ENCODE measurements at places on chromosomes 2 and 18.

DNA sequence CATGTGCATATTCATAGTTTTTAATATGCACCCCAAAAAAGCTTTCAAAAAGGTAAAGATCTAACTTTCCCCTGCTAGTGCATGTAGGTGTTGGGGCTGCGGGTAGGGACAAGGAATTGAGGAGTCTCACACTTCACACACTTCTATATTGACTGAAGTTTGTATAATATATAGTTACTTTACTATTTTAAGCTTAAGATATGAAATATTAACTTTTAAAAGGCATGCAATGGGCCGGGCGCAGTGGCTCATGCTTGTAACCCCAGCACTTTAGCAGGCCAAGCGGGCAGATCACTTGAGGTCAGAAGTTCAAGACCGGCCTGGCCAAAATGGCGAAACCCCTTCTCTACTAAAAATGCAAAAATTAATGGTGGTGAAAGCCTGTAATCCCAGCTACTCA is 109.1 kb upstream of the SH3BP4 start:
- DNase-seq, result no peak

GRCh38 chr2:1581965-1582625 is 162.2 kb downstream of the PXDN start:
- no peak for DNase-seq

DNA sequence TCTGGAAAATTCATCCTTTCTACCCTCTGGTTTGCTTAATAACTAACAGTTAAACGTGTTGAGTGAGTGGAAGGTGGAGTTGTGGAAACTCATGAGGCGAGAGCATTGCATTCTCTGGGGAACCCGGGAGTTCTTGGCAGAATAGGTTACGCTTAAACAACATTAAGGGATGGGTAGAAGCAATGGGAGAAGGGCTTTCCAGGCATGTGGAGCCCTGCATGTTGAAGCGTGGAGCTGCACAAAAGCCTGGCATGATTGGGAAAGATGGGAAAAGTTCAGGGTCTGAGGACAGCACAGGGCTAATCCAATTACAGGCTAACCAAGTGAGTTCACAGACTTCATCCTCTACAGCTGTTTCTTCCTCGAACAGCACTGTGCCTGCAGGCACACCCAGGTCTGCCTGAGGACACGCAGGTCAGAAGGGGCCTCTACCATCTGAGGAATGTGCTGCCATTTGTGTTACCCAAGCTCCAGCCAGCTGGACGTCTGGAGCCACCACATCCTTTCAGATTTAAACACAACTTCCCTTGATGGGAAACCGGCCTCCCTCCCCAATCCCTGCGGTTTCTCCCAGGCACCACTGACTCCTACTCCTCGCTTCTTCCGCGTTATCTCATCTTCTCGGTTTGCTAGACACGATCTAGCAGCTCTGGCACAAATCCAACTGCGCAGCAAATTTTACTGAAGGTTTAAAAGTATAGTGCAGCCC is 164.2 kb downstream of the ANTXR1 start:
- no peak for DNase-seq

GRCh38 chr18:48541026-48541746 is 2.4 kb downstream of the CTIF start:
- peak; percentile 32 for DNase-seq

DNA sequence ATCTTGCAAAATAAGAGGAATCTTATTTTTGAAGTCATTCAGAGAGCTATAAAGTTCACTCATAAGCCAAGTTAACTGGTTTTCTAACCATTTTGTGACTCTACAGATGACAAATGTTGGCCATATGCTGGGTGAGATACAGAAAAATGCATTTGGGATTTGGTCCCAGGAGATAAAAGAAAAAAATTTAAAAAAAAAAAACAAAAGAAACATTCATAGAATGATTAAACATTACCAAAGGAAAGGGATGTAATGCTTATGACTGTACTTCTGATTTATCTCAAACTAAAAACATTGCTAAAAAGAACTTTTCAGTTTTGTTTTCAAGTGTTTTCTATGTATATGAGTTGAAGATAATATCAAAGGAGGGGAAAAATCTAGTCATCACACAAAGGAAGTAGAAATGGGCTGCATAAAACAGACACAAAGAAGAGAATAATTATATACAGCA is 43.1 kb downstream of the PELI1 start:
- DNase-seq, result no peak

DNA sequence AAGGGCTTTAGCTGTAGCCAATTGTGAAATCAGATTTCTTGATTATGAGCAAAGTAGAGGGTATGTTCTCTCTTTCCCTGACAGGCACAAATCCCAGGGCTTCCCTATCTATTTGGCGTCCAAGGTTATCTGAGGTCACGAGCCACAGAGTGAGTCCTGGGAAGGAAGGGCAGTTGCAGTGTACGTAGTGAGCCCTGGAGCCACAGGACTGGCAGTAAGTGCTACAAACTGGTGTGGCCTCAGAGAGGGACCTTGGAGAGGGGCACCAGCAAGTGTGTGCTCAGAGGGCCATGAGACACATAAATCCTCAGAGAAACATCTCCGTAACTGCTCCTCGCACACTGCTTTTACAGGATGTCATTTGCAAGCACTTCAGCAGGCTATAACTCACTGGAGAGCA is 115.5 kb upstream of the SH3BP4 start:
- no peak for DNase-seq

- no peak for DNase-seq
Measured at GRCh38 chr2:11962707-11963328, 216.4 kb downstream of the LPIN1 start.

- no peak for DNase-seq
Measured at GRCh38 chr18:44123743-44124142, 556.9 kb upstream of the SETBP1 start.

GRCh38 chr2:160494201-160494644 is 616 bp upstream of the RBMS1 start:
- DNase-seq, result no peak

DNA sequence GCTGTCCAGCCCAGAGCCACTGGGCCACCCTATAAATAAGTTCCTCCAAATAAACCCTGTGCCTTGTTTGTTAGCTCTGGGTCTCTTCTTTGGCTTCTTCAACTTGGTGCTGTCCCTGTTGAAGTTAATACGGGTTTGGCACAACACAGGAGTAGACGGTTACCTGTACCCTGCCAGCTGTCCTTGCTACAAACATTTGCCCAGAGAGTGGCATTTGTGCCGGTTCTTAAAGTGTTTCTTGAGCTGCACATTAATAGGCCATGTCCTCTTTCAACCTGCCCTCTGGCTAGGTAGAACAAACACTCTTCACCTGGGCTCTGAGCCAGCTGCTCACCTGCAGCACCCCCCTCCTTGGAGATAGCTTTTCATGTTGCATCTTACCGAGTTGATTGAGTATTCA is 139.2 kb downstream of the NEDD4L start:
- DNase-seq, result no peak

- DNase-seq, result no peak
Measured at GRCh38 chr2:5694306-5694705, 2.1 kb downstream of the SOX11 start.

GRCh38 chr18:11215216-11215615 is 65.8 kb upstream of the PIEZO2 start:
- DNase-seq, result no peak

DNA sequence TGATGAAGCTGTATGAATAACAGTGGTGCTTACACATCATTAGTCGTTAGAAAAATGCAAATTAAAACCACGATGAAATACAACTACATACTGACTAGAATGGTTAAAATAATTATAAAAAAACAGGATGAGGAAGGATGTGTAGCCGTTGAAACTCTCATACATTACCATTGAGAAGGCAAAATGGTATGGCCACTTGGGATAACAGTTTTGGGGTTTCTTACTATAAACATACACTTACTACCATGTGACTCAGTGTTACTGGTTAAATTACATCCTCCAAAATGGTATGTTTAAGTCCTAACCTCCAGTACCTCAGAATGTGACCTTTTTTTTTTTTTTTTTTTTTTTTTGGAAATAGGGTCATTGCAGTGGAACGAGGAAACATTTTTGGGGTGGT is 58.4 kb downstream of the UBE2E3 start:
- DNase-seq, result no peak

- no peak for DNase-seq
Measured at GRCh38 chr2:67674668-67675067, 277.5 kb downstream of the ETAA1 start.

DNA sequence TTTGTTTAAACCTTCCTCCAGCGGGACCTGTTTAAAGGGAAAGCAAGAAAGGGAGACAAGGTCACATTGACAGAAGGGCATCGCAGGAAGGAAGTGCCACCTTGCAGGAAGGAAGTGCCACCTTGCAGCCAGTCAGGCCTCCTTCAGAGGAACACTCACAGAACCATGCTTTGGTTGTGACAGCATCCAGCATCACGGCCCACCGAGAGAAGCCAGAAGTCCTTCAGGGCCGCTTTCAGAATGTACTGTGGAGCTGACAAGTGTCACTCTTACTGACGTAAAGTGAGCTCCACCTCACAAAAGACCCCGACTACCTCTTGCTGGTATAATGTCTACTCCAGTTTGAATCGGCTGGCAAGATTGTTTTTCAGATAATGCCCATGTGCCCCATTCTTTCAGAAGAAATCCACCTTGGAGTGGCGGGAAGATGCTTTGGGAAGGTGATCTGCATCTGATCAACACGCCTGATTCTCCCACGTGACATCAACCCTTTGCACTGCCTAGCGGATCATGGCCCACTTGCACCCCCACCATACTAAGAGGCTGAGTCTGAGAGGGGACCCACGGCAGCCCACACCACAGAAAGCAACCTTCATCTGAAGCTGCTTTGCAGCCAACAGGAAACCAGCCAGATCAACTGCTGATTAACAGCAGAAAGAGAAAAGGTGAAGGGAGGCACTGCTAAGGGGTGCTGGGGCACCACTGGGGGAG is 99.8 kb downstream of the UXS1 start:
- DNase-seq, result peak; percentile 63

DNA sequence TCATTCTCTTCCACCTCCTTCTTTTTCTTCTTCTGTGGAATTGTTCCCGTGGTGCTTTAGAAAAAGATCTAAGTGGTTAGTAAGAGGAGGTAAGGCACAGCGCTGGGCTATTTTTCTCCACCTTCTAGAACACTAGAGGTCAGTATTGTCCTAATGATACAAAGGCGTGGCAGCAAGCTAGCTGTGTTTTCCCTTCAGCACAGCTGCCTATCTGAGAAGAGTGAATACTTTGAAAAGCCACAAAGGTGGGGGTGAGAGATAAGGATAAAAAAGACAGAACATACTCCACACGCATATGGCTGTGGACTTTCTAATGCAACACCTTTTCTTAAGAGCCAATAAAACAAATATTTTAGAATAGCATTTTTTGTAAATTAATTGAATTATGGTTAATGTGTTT is 2.1 kb downstream of the CNTNAP5 start:
- no peak for DNase-seq

GRCh38 chr2:158815658-158816057 is 20.5 kb downstream of the DAPL1 start:
- DNase-seq, result no peak

GRCh38 chr18:56889621-56890020 is 238.5 kb downstream of the WDR7 start:
- no peak for DNase-seq

GRCh38 chr2:36541891-36542595 is 55.9 kb downstream of the FEZ2 start:
- no peak for DNase-seq
